Brain (organoid and tissue), 16 donors: ENCODE measurements at places on chromosomes 16 and 17.

GRCh38 chr17:2138318-2138717 lies 83.4 kb downstream of the HIC1 start:
- DNase-seq: no peak

DNA sequence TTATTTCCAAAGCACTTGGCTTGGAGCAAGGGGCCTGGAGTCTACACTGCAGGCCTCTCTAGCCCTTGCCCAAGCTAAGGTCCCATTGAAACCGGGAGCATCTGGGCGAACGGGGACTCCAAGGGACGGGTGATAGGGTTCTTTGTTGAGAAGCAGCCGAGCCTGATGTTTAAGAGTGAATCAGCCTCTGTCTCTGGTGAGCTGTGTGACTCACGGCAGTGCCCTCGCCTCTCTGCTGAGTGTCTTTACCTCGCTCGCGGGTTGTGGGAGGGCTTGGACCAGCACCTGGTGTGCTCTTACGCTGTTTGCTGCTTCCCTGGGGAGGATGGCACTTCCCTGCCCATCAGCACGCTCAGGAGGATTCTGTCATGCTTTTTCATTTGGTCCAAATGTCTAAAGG lies 1.3 kb downstream of the HGS start:
- DNase-seq: no peak

DNA sequence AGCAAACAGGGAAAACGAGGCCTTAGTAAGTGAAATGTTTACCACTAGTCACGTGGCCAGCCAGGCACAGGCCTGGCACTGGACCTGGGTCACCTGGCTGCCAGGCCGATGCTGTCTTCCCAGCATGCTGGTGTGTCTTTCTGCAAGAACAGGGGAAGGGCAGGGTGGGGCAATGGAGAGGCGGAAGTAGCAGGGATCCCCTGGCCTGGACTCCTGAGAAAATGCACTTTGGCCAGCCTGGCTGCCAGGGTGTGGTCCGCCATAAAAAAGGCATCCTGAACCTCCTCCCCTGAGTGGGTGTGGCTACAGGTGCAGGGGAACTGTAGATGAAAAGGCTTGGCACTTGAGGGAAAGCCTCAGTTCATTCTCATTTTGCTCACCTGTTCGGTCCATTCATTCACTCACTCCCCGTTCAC lies 1.0 kb upstream of the ANKRD40CL start:
- no peak for DNase-seq

GRCh38 chr17:66734186-66734943 lies 100.6 kb upstream of the CACNG5 start:
- DNase-seq: no peak

DNA sequence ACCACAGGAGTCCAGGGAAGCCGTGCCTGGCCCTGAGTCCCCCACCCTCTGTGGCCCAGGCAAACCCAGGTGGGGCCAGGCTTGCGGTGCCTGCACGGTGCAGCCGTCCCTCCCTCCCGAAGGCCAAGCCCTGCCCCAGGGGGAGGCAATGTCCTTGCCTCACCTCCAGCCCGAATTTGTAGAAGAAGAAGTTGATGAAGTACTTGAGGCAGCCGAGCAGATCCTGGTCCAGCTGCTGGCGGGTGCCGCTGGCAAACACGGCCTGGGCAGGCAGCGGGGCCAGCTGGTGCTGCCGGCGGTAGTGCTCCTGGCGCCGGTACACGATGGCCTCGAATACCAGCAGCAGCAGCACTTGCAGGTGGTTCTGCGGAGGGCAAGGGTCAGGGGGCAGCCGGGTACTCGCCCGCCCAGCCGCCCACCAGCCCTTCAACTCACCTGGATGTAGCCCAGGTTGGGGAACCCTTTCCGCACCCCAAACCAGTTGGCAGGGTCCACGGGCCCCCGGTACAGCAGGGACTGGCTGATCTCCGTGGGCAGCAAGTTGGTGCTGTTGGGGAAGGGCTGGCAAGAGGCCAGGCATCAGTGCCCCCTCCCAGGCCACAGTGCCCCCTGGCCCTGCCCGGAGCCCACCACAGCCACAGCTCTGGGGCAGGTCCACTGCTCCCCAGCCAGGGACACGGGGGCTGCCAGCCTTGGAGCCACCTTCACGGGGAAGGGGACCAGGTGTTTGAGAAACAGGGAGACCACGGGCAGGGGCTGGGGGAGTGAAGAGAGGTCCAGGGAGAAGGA lies 26.1 kb downstream of the CTU2 start:
- DNase-seq: no peak

GRCh38 chr17:79836510-79836971 lies 2.7 kb downstream of the CBX4 start:
- DNase-seq: no peak

DNA sequence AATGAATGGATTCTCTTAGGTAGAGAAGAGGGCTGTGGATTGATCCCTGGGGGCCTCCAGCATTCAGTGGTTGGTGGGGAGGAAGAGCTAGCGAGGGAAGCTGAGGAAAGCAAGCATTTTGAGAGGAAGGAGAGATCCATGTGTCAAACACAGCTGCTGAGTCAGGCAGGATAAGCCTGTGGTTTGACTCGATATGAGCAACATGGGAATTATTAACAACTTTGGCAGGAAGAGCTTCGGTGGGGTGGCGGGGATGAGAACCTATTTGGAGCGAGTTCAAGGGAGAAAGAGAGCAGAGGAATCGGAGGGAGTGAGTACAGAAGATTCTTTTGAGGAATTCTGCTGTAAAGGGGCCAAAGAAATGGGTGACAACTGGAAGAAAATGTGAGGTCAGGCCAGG lies 59.5 kb upstream of the CDC42EP4 start:
- no peak for DNase-seq

GRCh38 chr17:37541880-37542660 lies 52.4 kb downstream of the DUSP14 start:
- no peak for DNase-seq

DNA sequence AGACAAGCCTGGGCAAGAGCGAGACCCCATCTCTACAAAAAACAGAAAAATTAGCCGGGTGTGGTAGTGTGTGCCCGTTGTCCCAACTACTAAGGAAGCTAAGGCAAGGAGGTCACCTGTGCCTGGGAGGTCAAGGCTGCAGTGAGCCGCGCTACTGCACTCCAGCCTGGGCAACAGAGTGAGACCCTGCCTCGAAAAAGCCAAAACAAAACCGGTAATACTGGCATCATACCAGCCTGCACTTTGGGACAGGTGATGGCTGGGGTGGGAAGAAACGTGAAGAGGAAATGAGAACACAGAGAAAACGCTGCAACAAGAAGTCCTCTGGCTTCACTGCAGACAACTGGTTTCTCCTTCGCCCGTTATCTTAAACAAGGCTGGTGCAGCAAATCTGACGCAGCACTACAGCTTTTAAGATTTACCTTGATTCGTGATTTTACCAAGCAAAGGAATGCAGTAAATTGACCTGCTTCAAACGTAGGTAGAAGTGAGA lies 725 bp upstream of the CASC3 start:
- DNase-seq: no peak
